ENCODE measurements at places on chromosomes 7 and 10. TPM values are rescaled to one million over a fixed set of nuclear protein-coding genes. Genes with fewer than 3 reads are reported as not detected.

The HOXA1 gene
- total RNA-seq = 0.16 TPM

The ACBD7 gene
- 2.7 TPM for total RNA-seq

The CLCN1 gene
- not detected for total RNA-seq

The NRCAM gene
- 0.21 TPM for total RNA-seq

The CAV2 gene
- total RNA-seq = not detected

The GJC3 gene
- 0.18 TPM for total RNA-seq

The AMZ1 gene
- 0.05 TPM for total RNA-seq

The CPA2 gene
- total RNA-seq = not detected

The ZDHHC4 gene
- total RNA-seq = 21.0 TPM

The CTAGE8 gene
- total RNA-seq = 1.3 TPM
